ENCODE measurements at places on chromosomes 12 and 14.
A peak's percentile ranks its signal among the peaks of the same experiment; 100 is the strongest.

GRCh38 chr14:43356979-43357545 lies 1150.0 kb downstream of the FSCB start:
- peak; percentile 12 for DNase-seq

DNA sequence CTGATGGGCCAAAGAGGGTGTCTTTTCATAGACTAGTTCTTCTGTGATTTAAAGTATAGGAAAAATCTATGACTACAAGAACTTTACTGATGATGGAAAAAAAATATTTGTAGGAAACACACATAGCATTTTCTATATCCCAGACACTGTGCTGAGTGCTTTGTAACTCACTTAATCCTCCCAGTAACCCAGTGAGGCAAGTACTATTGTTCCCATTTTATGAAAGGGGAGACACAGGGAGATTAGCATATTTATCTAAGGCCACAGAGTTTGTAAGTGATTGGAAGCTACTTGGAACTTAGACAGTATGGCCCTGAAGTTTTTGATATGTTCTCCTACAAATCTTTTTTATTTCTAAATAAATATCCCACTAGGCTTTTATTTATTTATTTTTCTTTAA lies 19.9 kb downstream of the PRPF39 start:
- DNase-seq, result no peak

DNA sequence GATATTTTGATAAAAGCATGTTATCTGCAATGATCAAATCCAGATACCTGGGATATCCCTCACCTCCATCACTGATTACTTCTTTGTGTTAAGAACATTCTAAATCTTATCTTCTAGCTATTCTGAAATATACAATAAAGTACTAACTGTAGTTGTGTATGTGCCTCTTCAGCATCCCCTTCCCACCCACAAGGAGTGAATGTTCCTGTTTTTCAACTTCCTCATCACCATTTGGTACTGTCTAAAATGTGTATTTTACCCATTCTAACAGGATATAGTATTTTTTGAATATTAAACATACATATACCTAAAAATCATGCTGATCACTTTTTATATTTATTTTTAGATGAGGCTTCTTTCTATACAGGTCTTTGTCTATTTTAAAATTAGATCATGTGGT lies 1252.6 kb downstream of the TMEM121 start:
- DNase-seq, result no peak

DNA sequence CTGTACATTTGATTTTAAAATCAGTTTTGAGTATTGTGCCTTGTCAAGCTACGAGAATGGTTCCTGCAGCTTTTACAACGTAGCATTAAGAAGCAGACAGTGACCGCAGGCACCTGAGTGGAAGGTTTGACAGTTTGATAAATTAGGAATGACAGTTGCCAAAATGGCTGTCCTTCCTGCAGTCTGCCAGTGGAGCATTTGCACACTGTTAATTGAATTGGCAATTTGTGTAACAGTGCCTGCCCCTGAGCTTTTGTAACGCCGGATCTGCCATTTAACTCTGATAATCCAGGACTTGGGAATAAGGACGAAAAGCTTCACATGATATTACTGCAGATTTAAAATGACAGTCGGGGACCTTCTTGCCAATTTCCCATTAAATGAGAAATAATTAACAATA lies 385.3 kb downstream of the NPAS3 start:
- no peak for DNase-seq

- DNase-seq, result no peak
These were observed 63.0 kb downstream of the FOS start for GRCh38 chr14:75341620-75342019.

DNA sequence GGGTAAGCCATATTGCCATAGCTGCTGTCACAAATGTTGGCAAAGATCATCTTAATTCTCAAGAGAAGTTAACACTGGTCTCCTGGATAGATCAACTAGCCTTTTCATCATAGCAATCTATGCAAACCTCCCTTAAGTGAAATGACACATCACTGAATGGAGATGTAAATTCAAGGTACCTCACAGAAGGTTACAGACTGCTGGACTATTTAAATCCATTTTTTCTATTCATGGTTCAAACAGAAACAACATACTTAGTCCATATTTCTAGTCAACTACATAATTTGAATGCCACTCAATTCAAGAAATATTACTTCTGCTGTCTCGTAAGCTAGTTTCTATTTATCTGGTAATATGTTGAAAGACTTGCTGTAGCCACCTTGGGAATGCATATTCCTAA lies 748.3 kb downstream of the C12orf50 start:
- no peak for DNase-seq

- peak; percentile 51 for DNase-seq
These were observed 78.4 kb downstream of the FGD4 start for GRCh38 chr12:32477714-32478113.

GRCh38 chr14:102538602-102539543 lies 29.3 kb upstream of the ANKRD9 start:
- no peak for DNase-seq

- no peak for DNase-seq
These were observed 67.8 kb upstream of the CAPRIN2 start for GRCh38 chr12:30822385-30823155.

DNA sequence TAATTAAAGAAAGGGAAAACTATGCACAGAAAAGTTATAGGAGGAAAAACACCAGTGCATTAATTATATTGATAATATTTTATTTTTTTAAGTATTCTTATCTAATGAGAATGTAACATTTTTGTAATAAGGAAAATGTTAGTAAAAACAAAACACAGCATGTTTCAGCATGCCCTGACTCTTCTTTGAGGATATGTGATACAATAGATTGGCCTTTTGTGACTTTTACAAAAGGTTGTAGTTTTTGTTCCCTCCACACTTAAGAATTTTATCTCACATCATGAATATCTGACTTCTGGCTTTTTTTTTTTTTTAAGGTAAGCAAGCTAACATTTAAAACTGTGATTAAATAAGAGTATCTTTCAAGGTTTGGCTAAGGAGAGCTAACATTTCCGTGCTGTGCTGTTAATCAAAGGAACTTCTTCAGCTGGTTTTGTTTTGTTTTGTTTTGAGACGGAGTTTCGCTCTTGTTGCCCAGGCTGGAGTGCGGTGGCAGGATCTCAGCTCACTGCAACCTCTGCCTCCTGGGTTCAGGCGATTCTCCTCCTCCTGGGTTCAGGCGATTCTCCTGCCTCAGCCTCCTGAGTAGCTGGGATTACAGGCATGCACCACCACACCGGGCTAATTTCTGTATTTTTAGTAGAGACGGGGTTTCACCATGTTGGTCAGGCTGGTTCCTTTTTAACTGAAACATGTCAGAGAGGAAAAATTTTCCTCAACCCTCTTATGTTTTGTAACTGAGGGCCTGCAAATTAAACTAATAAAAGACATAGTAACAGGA lies 30.8 kb upstream of the RESF1 start:
- DNase-seq, result no peak

- DNase-seq, result peak; percentile 65
These were observed 42.7 kb downstream of the SYNE2 start for GRCh38 chr14:63895510-63895909.

GRCh38 chr12:78977304-78977867 lies 112.8 kb downstream of the SYT1 start:
- DNase-seq, result no peak

DNA sequence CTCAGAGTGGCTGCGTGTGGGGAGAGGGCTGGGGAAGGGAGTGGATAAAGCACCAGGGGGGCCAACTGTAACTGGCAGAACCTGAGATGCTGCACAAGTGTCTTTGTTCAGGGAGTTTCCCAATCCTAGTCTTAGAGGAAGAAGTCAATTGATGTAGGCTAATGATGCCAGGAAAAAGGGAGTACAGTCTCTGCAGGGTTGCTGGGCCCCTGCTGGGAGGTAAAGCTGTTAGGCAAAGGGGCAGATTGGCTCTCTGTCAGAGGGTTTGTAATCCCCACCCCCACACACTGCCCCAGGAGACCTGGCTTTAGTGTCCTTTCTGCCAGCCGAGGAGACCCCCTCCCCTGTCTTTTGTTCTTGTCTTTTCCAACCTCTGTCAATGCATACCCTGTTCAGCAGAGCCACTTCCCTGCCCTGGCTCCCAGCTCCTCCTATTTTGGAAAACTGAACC lies 178.4 kb downstream of the KCNA5 start:
- DNase-seq, result no peak

GRCh38 chr12:103688376-103689063 lies 101.4 kb downstream of the STAB2 start:
- DNase-seq, result no peak

- no peak for DNase-seq
These were observed 189.5 kb upstream of the FRMD6 start for GRCh38 chr14:51462182-51462581.

- no peak for DNase-seq
These were observed 87.5 kb downstream of the DUSP16 start for GRCh38 chr12:12474931-12475795.

DNA sequence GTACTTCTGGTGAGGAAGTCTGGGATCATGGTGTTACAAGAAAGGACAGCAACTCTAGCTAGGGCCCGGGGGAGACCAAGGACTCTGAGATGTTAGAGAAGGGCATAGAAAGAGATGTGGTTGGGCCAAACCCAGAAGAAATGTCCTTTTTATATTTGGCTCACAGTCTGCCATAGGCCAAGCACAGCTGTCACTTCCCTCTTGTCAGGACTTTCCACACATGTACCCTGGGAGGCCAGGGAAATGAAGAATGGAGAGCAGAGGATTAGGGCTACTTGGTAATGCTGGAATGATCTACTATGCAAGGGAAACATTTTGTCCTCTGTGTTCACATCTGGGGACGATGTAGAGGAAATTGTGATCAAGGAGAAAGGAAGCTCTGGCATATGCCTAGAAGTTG lies 9.2 kb downstream of the MYO1A start:
- no peak for DNase-seq
